GM04503 (cell line): ENCODE measurements at places on chromosomes 4 and X.

GRCh38 chr4:146335763-146336409 lies 121.5 kb downstream of the REELD1 start:
- no peak for DNase-seq

- DNase-seq = no peak
These were observed 68.8 kb downstream of the FBXW7 start for GRCh38 chr4:152467101-152467500.

DNA sequence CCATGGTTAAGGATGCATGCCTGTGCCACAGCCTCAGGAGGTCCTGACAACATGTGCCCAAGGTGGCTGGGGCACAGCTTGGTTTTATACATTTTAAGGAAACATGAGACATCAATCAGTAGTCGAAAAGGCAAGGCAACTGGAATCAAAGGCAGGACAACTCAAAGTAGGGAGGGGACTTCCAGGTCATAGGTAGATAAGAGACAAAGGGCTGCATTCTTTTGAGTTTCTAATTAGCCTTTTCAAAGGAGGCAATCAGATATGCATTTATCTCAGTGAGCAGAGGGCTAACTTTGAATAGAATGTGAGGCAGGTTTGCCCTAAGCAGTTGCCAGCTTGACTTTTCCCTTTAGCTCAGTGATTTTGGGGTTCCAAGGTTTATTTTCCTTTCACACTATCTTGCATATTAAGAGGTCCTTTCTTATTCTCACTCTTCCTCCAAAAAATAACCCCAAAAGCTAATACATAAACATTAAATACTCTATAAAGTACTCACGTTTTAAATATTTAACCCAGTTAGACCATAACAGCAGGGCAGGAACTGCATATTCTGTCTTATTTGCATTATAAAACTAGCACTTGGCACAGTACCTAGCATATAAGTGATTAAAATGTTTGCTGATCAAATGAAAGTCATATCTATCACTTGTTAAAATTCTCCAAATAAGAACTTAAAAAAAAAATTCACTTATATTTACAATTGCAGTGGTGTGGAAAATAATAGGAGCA lies 36.3 kb upstream of the UGT8 start:
- no peak for DNase-seq

GRCh38 chr4:158710814-158711213 lies 12.4 kb downstream of the PPID start:
- DNase-seq = no peak

GRCh38 chr4:109218288-109218687 lies 84.2 kb downstream of the COL25A1 start:
- no peak for DNase-seq
